ENCODE measurements at places on chromosomes 16 and 17.

- DNase-seq: no peak
Measured at GRCh38 chr17:57823469-57824401, 26.1 kb downstream of the MRPS23 start.

DNA sequence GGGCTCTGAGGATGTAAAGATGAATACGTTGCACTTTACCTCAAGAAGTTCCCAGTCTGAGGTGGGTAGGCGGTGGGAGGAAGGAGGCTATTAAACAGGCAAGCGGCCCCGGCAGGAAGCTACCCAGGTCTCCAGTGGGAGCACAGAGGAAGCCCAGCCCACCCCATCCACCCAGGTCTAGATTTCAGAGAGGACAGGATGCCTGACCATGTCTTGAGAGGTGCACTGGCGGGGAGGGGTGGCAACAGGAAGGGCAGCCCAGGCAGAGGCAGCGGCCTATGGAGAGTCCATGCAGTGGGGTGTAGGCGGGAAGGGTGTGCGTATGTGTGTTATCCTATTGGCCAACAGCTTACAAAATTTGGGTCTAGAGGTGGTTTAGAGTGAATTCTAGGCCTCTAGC, 13.9 kb downstream of the SARM1 start:
- DNase-seq: no peak

DNA sequence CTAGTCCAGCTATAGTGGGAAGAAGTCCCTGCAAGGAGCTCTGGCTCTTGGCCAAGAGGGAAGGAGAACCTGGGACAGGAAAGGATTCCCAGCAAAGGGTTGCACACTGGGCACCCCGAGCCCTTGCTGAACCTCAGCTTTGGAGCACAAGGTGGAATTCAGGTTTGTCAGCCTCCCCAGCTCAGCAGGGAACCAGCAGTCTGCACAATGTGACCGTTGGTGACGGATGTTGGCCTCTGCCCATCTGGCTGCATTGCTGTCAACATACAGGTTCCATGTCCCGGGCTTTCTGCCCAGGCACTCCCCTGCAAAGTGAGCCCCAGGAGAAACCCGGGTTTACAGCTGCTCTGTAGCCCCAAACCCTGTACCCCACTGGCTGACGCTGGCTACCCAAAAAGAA, 6.7 kb downstream of the RPRML start:
- DNase-seq: no peak

GRCh38 chr17:80447790-80448189, 28.6 kb downstream of the NPTX1 start:
- no peak for DNase-seq

DNA sequence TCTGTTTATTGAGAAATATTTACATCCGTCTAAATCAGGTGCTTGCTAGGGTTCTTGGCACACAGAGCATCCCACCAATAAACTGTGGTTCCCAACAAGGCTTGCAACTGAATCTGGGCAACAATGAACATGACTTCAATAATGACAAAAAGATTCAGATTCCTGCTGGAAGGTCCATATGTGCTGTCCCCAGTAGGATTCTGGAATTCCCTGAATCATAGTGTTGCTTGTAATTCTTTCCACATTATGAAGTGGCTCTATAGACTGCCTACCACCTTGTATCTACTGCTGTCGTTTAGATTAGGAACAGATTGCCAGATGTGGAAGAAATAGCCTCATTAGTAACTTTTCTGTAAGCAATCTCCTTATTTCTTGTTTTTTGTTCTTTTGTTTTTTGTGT, 265.9 kb downstream of the WWOX start:
- DNase-seq: no peak

DNA sequence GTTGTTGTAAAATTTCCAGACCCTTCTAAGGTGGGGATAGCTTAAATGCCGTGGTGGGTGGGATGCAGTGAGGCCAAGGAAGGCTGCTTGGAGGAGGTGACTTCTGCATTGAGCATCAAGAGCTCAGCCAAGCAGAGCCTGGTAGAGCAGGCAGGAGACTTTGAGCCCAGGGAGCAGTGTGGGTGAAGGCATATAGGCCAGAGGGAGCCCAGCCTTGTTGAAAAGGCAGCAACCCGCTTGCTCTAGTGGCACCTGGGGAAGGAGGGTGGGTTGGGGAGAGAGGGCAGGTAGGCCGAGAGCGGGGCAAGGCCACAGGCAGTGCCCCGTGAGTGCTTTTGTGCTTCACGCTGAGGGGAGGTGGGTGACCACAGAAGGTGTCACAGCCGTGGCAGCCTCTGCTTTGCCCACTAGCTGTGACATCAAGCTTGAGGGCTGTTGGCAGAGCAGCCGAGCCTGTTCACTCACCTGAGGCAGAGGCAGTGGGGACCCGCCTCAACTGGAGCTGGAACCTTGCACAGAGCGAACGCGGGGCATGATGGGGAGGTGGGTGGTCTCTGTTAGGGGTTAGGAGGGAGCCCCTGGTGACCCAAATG, 56.1 kb downstream of the IRF8 start:
- no peak for DNase-seq

DNA sequence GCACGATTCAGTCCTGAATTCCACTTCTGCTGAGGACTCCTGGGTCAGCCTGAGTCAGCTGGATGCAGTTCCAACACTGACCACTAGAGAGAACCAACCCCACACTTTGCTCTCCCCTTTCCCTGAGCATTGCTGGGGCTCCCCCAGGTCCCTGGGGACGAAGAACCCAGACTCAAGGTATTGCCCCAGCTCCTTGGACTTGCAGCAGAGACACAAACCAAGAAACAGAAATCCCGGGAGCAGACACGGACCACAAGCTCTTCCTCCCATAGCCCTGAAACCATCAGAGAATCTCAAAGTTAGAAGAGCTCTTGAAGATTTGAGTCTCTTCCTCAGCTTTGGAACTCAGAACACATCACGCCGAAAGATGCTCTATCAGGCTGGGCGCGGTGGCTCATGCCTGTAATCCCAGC, 678 bp upstream of the GH1 start:
- DNase-seq: peak; percentile 57

DNA sequence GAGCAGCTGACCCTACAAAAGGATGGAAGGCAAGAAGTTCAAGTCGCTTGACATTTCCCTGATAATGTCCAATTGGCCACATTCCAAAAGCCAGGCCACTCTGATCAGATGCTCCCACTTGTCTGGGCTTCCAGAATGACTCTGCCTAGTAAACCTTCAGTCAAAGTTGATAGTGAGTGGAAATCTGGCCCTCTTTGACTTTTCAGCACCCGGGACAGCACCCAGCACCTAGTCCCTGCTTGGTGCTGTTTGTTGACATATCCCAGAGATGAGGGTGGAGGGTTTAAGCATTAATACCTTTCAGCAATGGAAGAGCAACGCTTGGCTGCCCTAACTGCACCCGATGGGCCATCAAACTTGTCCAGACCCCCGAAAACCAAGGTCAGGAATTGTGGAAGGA, 131.3 kb downstream of the AIPL1 start:
- DNase-seq: no peak

DNA sequence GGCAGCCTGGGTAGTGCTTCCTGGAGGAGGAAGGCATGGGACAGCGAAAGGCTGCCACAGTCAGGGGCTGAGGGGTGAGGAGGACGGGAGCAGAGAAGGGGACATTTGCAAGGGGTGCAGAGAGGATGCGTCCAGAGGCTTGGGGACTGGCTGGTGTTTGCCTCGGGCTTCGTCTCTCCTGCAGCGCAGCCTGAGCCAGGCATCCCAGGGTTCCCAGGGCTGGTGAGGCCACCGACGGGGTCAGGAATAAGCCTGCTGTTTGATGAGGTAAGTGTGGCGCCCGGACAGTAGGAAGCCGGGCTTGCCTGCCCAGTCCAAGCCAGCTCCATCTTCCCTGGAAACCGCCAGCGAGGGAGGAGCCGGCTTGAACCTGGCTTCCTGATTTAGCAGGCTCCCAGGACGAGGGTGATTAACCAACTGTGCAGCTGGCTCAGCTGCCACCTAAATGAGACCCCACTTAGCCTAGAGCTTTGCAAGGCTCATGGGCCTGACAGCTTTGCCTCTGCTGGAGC, 47.8 kb downstream of the PITPNM3 start:
- no peak for DNase-seq
